ENCODE measurements at places on chromosomes 11 and 22.

- DNase-seq: no peak
These were observed 42.1 kb downstream of the MYO7A start for GRCh38 chr11:77170107-77170506.

- no peak for DNase-seq
These were observed 22.9 kb upstream of the APOA1 start for GRCh38 chr11:116860303-116860702.

DNA sequence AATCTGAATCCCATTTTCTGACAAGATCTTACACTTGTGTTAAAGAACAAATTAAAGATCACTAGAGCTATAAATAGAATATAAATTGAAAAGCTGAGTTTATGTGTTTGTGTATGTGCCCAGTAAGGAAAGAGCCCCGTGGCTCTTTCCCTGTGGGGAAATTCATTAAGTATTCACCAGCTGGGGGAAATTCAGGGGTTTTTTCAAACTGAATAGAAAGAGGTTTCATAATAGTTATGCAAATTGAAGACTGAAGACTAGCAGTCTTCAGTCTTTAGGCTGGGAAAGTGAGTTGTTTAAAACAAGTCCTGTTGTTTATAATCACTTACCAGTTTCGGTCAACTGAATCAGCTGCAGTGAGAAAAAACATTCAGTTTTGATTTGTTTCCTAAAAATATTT, 11.3 kb upstream of the MS4A7 start:
- DNase-seq: no peak

- peak; percentile 66 for DNase-seq
These were observed 57.1 kb downstream of the PARVB start for GRCh38 chr22:44080936-44081861.

DNA sequence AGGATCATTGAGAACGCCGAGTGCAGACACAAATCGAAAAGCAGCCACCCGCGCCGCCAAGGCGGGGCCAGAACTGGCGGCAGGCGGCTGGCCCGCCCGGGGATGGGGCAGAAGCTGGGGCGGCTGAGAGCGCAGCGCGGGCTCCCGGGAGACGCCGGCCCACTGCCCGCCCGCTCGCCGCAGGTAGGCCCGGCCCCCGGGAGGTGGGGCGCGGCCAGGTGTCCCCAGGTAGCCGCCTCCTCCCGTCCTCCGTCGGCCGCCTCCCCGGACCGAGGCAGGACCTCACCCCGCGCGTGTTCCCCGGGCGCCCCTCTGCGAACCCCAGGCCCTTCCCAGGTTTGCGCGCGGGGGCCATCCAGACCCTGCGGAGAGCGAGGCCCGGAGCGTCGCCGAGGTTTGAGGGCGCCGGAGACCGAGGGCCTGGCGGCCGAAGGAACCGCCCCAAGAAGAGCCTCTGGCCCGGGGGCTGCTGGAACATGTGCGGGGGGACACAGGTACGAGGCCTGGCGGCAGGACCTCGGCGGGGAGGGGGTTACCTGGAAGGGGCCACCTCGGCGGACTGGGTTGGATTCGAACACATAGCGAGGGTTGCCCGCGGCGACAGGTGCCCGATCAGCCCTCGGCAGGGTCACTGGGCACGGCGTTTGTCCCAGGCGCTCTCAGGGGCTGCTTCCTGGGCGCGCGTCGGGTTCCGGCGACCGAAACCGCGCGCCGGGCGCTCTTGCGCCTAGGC, at the start of gene PRRG4:
Gene PRRG4, plus strand, starts transcription at position 248 of the 733 bp plus-strand sequence. CDS start 603 bp downstream, outside the sequence.
- peak; percentile 4 for DNase-seq

DNA sequence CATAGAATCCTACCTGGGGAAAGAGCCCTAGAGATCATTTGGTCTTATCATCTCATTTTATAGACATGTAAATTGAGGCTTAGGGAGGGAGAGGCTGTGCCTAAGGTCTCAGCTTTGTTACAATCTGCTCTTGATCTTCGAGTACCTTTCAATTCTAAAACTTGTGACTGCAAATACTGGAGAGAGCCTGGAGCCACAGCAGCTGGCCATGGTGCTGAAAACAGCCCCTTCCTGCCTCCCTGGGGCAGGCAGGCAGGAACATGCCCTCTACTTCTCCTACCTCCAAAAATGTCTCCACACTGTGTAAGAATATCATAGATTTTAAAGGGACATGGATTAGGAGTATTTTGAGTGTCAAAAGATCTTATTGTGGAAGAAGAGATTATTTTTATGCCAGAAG, 52.2 kb downstream of the C22orf42 start:
- no peak for DNase-seq

DNA sequence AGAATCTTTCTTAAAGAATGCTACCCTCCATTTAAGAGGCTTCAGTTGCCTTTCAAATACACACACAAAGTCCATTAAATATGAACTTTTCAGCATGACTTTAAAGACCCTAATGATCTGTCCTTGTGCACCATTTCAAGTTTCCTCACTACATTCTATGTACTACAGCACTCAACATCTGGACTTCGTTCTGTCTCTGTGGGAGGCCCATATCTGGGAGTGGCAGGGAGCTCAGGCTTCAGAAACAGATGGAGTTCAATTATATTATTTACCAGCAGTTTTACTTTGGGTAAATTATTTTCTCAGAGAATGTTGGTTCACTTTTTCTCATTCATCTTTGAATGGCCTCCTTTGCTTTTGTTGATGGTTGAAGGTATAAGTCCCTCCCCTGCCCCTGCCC, 67.4 kb downstream of the ANO3 start:
- peak; percentile 57 for DNase-seq
